ENCODE measurements at places on chromosomes 13 and 19.

DNA sequence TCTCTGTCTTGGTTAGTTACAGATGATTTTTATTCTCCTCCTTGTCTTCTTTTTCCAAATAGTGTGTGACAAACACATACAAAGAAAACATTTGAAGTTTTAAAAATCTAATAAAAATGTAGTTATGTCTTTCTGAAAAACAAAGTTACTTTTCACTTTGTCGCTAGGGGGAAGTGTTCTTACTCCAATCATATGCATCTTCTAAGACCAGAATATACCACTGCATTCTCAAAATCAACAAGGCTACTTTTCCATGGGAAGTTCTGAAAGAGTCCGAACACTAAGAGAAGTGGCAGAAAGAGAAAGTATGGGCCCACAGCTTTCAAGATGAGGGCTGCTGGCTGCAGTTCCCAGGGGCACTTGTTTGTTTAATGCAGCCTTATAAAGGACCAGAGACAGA, 208.9 kb downstream of the DCT start:
- no peak for DNase-seq

DNA sequence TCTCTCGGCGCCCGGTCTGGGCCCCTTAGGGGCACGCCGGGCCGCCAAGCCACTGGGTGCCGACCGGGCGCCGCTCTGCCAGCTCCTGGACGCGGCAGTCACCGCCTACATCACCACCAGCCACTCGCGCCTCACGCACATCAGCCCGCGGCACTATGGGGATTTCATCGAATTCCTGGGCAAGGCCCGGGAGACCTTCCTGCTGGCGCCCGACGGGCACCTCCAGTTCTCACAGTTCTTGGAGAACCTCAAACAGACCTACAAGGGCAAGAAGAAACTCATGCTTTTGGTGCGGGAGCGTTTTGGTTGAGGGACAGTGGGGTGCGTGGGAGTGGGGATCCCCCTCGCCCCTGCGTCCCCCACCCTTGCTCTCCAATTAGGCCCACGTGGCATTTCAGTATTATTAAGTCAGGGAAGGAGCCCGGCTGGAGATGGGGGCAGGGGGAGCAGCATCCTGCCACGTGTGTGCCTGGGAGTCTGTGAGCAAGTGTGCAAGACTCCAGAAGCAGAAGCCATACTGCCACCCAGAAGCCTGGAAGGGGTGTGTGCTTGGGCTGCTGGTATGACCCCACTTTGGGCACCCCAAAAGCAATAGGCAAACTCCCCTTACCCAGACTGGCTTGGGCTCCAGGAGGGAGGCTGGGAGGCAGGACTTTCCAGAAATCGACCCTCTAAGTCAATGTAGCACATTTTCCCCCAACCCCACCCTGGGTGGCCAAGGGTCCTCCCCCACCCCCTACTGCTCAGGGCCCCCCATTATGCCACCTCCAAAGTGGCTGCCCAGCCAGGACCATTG, 35.7 kb downstream of the ZSWIM4 start:
- DNase-seq, result no peak

DNA sequence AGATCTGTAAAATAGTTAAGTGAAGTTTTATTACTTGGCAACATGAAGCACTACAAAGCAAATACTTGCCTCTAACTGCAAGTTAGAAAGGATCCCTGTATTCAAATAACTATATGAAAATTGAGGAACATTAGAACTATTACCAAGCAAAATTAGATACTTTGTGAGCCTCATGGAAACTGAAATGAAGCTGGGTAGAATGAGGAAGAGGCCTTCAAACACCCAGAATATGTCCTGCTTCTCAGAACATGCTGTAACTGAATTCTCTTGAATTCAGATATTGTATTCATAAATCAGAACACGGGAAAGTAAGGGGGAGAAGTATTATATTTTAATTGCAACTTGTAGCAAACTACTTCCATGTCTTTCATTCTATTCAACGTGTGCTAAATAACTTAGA, 947.9 kb downstream of the PCDH17 start:
- no peak for DNase-seq

- no peak for DNase-seq
These were observed 95.2 kb upstream of the FAM216B start for GRCh38 chr13:42686165-42686564.

DNA sequence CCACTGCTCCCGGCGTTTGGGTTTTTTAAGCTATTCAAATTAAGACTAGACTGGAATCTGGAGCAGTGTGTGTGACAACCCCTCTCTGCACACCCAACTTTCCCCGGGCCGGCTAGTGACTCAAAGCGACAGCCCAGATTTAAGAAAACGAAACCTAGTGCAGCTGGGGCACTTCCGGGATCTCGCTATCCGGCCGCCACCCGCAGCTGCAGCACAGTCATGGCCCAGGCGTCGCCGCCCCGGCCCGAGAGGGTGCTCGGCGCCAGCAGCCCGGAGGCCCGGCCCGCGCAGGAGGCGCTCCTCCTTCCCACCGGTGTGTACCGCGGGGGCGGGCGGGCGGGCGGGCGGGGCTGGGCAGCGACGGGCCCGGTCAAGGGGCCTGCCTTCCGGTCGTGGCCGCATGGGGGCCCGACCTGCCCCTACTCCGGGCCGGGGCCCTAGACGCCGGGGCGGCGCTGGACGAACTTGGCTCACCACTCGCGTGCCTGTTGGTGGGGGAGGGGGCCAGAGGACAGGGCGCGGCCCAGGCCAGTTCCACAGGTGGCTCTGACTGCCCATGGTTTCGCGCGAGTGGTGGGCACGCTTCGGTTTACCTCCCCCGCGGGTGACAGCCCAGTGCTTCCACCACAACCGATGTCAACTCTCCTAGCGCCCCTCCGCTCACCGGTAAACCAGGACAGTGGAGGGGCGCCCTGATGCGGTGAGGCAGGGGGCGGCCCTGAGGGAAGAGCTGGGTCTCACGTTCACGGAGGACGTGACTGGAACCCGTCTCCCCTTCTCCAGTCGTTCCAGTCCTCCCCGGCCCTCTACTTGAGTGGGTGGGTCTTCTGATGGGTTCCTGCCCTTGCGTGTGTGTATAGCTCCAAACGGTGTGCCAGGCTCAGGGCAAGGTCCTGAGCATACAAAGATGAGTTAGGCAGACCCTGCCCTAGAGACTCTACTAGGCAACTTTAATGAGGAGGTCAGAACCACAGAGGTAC, at the start of gene PHF11:
TSS of gene PHF11 (plus strand) at position 171 of the 980 bp plus-strand sequence. CDS start at position 220, 49 bp downstream.
- peak; percentile 46 for DNase-seq

- DNase-seq, result no peak
These were observed 97.8 kb upstream of the UBL3 start for GRCh38 chr13:29948244-29948643.

GRCh38 chr13:62747152-62747551, 1331.5 kb upstream of the PCDH20 start:
- no peak for DNase-seq
